ENCODE measurements at places on chromosomes 7 and 10.

GRCh38 chr7:44988701-44989100, 9.9 kb upstream of the MYO1G start:
- no peak for DNase-seq

DNA sequence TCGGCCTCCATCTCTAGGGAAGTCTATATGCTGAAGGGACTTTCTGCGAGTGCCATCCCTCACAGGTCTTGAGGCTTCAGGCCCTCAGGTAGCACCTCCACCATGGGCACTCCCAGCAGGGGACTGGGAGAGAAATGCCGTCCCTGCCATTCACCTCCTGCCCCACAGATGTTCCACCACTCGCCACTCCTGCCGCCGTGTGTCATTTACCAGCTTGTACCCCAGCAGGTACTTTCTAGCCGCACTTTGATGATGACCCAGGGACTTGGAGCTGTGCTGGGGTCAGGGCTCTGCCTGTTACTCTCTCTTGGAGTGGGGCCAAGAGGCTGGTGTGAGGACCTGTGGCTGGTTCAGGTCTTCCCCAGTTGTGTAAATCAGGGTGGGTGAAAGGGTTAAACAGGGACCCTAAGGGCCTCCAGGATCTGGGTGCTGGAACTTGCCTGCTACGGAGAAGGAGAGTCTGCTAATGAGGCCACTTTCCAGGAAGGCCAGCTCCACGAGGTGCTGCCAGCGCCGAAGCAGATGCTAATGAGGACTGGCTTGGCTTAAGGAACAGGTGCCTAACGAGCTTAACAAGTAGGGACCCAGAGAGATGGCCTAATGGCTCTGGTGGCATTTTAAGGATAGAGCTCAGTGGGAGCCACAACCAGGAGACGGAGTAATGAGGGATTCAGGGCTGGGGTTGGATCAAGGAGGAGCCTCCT, 32.4 kb downstream of the CRHR2 start:
- no peak for DNase-seq

- DNase-seq = no peak
These were observed 7.8 kb upstream of the ANKRD2 start for GRCh38 chr10:97564776-97565175.

DNA sequence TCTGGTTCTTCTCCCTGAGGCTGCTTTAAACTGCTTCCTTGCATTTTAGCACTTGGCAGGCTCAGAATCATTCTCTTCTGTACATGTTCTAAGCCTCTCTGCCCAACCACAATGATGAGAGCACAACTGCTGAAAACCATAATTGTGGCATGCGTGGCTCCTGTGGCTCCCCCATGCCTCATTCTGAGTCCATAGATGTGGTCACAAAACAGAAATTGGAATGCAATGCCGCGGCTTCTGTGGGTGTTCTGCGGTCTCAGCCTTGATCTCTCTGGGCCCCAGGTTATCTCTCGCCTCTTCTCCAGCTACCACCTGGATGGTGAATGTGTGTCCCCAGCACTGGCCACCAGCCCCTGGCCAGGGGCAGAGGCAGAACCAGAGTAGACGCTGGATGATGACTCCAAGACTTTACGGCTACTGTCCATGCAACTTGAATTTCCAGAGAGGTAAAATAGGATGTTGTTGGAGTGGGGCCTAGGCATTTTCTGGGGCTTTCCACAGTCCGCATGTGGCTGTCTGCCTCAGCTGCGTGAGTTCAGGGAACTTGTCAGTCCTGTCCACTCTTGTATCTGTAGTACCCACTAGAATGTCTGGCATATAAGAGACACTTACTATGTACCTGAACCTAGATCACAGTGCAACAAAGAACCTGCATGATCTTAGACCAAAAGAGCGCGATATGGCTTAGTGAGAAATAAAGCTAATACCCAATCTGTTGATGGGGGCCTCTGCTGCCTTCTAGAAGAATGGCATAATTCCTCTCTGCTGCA, 52.4 kb upstream of the ADRB1 start:
- DNase-seq = no peak

- DNase-seq = no peak
These were observed 6.7 kb upstream of the COA1 start for GRCh38 chr7:43735802-43736603.

DNA sequence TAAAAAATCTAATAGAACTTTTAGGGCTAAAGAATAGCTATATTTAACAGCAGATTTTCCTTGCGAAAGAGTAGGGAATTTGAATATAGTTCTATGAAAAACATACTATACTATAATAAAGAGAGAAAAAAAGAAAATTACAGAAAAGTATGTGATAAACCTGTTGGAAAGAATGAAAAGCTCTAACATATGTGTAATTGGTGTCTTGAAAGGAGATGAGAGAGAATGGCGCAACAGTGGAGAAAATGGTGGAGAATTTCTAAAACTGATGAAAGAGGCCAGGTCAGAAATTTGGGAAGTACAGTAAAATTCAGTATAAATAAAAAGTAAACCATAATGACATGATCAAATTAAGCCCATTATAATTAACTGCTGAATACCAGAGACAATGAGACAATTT, 20.8 kb upstream of the CACNA2D1 start:
- DNase-seq = no peak

GRCh38 chr10:101263150-101263752, 34.0 kb upstream of the LBX1 start:
- DNase-seq = no peak

DNA sequence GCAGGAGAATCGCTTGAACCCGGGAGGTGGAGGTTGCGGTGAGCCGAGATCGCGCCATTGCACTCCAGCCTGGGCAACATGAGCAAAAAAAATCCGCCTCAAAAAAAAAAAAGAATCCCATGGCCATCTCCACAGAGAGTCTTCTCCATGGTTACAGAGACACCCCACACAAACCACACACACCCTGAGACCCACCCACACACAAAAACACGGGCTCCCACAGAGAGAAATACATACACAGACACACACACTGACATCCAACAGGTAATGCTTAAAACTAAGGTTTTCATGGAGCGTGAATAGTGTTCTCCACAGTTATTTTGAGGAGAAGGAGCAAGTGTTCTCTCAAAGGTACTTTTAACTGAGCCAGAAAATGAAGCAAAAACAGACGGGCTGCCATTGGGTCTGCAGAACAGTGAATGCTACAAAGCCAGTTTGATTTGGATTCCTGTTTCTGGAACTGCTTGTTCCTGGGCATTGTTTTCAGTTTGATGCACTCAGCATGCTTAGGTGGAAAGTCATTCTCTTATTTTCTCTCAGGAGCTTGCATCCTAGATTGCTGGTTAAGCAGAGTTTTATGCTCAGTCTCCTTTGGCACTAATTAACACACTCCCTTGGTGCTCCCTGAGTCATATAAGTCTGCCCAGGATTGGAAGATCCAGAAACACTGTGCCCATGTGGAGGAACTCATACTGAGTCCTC, 15.4 kb downstream of the AHCYL2 start:
- no peak for DNase-seq

DNA sequence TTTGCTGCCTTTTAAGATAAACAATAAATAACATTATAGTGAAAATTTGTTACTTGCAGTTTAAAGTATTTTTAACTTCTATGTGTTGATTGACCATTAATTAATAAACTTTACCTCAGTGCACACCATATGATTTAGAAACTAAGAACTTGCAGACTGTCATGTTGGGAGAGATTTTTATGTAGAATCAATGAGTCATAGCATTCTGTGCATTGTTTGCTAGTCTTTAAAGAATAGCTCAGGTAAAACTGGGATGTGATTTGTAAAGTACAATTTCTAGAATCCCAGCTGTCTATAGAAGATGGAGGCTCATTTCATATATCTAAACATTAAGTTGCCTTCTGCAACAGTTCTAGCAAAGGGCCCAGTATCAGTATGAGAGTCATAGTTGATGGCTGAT, 199.6 kb upstream of the SEMA3A start:
- no peak for DNase-seq

- DNase-seq = no peak
These were observed 90.0 kb downstream of the PFKFB3 start for GRCh38 chr10:6292741-6293151.

GRCh38 chr10:131818510-131819234, 82.1 kb upstream of the PPP2R2D start:
- DNase-seq = no peak

GRCh38 chr10:128643658-128644057, 517.4 kb upstream of the MKI67 start:
- DNase-seq = no peak

DNA sequence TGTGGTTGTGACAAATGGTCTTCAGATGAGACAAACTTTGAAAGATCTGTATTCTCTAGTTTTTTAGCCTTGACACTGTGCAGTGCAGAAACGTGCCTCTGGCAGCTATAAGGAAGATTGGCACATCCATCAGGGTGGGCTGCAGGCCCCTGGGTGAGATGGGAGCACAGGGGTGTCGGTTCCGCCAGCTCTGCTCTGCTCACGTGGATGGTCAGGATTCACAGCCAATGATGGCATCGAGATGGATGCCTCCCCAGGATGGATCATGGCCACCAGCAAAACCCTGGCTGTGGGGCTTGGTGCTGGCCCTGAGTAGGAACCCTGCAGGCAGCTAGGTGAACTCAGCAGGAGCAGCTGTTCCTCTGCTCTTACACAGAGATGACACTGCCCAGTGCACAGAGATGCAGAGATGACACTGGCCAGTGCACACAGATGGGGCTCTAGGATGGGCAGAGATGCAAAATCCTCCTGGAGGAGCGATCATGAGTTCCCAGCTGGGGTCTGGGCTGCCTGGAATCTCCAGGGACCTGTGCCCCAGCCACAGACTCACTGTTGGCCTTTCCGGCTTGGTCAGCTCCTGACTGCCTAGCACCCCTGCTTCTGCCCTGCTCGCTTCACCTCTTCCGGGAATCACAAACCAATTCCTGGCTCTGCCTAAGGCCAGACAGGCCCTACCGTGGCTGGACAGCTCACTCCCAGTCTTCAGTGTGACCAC, 185.9 kb downstream of the TCERG1L start:
- DNase-seq = no peak

DNA sequence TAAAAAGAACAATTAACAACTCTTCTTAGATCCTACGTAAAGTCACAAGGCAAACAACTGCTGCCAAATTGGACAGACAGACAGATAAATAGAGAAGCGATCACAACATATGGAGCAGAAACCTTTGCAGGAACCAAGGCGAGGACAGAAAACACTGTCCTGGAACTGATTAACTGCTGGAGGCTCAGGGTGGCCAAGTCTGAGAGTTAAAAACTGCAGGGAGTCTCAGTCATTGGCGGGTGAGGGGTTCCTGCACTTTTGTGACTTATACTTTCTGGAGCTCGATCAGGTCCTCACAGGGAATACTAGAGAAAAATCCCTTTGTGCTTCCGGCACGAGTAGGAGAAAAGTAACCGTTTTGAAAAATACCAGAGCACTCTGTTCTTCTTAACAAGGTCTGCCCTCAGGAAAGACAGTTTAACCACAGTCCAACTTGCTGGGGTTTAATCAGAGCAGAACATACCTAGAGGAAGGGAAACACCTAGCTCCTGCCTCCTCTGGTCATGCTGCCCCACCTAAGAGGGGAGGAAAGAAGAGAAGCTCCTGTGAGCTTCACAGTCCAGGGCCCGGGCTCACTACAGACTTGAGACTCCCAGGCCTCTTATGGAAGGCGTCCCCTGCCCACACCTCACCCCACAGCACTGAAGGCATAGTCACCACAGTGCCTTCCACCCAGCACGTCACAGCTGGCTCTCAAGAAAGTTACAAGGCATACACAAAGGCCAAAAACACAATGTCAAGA, 74.9 kb downstream of the LARP4B start:
- DNase-seq = no peak

DNA sequence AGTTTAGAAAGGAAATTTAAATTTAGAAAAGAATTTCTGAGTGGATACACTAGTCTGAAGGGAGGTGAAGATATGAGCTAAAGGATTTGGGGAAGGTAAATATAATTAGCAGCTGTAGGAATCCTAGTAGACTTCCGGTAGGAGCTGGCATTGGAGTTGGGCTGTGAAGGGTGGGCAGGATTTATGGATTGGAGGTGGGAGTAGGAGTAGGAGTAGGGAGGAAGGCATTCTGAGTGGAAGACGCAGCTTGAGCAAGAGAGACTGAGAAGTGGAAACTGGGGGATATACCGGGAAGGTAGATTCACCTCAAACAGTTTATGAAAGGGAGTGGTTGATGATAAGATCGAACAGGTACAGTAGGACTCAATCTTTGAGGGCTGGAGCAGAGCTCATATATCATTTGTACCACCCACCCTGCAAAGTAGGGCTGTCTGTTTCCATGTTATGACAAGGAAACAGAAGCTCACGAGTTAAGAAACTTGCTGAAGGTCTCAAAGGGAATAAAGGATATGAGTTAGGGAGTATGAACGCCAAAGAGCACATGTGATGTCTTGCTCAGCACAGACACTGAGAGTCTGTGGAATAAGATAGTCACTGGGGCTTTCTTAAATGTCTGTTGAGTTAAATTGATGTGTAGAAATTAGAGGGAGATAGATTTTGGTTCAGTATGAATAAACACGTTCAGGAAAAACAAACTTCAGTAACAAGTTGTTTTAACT, 81.6 kb downstream of the RPS24 start:
- DNase-seq = no peak

GRCh38 chr7:23471106-23471859, 992 bp upstream of the IGF2BP3 start:
- no peak for DNase-seq

DNA sequence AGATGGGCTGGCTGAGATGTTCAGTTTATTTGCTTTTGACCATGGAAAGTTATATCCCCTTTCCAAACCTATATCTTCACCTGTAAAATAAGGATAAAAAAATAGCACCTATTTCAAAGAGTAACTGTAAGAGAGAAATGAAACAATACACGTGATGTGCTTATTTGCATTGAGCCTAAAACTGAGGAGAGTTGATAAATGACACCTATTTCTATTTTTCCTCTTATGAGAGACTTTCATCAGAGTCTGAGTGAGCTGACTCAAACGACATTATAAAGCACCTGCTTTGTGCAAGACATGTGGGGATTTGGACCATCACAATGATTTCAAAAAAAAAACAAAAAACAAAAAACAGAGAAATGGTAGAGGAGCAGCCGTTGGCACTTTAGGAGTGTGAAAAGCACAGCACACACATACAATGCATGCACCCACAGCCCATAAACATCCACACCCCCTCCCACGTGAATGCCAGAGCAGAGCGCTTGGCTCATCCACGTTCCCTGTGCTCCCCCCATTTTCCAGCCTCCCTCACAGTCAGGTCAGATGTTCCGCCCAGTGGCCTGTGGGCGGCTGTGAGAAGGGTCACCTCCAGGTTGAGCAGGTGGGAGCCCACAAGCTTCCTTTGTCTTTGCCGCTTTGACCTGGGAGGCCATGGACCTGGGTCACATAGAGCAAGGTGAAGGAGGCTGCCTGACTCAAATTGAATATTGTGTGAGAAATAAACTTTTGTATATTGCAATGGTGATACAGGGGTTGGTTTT, 253.2 kb upstream of the ZNF32 start:
- DNase-seq = no peak

GRCh38 chr10:11345224-11346054, 266.0 kb downstream of the USP6NL start:
- no peak for DNase-seq
